ENCODE measurements at places on chromosomes 11 and 22.

GRCh38 chr11:60699284-60699691 is at the start of gene MS4A8:
TSS of gene MS4A8 (plus strand) at chr11:60699612. CDS start at chr11:60700861, 1,249 bp downstream.
- no peak for DNase-seq

DNA sequence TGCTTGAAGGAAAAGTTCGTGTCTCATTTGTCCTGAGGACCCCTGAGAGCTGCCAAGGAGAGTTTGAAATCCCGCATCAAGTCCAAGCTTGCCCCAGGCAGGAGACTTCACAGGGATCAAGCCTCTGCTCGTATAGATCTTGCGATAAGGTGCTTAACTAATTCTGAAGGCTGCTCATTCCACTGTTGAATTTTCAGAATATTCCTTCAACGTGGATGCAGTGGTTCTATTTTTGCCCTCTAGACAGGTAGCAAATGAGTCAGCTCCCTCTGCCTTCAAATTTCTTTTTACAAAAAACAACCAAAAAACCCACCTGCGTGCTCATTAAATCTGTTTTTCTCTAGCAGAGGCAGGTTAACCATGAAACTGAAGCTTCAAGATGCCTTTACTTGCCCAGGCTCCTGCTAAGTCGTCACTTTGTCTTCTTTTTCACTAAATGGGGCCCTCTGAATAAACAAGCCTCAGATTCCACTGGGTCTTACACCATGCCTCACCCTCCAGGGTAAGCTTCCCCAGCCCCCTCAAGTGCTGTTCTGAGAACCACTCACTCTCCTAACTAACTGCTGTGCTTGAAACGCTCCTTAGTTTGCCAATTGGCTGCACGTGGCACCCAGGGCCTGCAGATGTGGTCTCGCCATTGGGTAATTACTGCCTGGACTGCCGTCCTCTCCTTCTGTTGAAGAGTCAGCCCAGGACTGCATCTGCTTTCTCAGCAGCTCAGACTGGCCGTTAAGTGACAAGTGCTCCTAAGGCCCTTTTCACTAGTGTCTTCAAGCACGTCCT is 105.0 kb downstream of the TRPC6 start:
- DNase-seq = no peak

DNA sequence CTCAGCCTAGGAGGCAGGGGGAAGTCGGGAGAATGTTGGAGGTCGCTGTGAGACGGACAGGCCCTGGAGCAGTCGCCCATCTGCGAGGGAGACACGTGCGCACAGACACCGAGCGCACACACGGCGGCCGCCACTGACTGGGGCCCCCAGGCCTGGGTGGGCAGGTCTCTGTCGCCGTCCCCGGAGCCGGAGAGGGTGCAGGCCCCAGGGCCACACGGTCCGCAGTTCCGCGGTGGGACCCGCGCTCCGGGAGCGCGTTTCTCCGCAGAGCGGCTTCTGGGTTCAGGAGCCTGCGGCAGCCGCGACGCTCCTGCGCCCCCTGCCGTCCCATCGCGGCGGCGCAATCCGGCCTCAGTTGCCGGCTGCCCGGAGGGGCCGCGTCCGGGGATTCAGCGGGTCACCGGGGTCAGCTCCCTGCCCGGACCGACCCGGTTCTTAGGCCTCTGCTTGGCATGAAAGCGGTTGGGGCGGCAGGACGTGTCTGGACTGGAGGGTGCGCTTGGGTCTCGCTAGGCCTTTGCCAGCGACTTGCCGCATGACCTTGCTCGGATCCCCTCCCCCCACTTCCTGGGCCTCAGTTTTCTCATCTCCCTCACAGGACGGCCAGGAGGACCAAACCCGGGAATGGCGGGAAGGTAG is 31.2 kb downstream of the PDE2A start:
- peak; percentile 67 for DNase-seq

DNA sequence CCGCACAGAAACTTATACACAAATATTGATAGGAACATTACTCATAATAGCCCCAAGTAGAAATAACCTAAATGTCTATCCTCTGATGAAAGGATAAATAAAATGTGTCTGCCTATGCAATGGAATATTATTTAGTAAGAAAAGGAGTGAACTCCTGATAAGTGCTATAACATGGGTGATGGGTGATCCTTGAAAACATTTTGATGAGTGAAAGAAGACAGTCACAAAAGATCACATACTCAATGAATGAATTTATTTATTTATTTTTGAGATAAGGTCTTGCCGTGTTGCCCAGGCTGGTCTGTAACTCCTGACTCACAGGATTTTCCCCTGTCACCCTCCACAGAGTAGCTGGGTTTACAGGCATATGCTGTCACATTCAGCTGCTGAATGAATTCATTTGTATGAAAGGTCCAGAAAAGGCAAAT is 17.3 kb downstream of the RNF121 start:
- no peak for DNase-seq

DNA sequence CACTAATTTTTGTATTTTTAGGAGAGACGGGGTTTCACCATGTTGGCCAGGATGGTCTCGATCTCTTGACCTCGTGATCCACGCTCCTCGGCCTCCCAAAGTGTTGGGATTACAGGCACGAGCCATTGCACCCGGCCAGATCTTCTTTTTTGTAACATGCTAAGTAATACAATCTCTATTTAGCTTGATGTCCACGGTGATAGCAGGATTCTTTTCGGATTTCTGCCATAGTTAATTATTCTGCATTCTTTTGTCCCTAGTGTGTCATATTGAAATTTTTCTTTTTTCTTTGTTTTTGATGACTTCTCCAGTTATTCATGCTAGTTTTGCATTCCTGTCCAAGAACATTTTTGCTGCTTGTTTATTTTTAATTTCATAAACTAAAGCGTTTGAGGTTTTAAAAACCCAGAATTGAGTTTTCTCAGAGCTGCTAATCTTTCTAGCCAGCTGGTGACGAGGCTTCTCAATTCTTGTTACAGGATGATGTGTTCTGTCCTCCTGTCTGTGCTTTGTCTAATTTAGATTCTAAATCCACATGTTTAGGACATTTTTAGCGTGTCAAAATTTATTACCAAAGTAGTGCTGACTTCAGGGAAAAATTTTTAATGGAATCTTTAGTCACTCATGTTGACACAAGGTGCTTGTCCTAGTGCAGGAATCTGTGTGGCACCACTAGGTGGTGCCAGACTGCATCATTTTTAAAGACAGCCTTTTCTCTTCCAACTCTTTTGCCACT is 21.8 kb downstream of the NF2 start:
- DNase-seq = peak; percentile 27

DNA sequence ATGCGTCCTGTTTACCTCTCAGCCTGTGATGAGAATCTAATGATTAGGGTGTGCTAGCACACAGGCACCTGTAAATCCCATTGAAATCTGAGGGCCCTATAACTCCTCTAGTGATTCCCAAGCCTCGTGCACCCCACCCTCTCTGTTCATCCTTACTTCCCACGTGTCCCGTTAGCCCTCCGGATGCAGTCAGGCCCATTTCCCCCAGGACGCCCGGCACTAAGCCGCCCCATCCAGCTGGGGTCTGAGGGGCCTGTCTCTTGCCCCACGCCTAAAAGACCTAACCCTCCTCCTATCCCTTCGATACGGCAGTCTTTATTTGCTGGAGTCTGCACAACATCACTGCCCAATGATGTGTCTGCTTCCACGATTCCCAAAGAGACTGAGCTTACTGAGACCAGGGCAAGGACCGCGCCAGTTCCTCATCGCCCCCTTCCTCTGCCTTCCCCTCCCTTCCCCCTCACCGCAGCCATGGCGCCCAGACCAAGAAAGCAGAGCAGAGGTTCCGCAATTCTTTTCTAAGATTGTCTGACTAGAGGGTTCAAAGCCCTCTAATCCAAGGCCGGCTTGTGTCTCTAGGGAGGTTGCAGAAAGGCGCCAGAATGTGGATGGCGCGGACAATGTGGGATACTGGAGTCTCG is 1.1 kb upstream of the FADS2 start:
- DNase-seq = no peak

DNA sequence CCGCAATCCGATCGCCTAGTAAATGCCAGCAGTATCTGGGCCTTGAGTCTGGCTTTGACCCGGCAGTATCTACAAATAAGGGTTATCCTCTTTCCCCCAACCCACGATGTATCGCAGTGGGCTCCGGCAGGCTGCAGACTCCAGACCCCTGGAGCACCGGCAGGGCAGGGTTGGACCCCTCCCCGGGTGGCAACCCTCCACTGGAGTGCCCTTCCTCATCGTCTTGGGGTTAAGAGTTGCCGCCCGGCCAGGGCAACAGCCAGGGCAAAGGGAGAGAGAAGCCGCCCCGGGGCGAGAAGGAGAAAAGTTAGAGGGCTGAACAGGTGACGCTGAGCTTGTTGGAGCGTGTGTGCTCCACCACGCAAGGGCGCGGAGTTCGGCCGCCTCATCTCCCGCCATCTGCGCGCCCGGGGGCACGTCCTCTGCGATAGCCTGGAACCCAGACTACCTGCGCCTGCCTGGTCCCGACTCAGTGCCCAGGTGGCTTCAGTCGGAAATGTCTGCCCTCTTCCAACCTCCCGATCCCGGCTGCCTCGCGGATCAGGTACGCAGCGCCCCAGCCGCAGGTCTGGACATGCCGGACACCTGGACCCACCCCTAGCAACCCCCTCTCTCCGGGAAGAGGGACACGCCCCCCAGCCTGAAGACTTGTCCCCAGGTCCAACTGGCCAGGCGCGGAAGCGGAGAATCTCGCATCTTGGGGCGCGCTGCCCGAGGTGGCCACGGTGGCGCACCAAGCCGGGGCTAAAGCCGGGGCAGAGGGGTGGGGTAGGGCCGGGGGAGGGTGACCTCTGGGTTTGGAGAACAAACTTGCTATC is 1.2 kb downstream of the DSCAML1 start:
- DNase-seq = no peak

DNA sequence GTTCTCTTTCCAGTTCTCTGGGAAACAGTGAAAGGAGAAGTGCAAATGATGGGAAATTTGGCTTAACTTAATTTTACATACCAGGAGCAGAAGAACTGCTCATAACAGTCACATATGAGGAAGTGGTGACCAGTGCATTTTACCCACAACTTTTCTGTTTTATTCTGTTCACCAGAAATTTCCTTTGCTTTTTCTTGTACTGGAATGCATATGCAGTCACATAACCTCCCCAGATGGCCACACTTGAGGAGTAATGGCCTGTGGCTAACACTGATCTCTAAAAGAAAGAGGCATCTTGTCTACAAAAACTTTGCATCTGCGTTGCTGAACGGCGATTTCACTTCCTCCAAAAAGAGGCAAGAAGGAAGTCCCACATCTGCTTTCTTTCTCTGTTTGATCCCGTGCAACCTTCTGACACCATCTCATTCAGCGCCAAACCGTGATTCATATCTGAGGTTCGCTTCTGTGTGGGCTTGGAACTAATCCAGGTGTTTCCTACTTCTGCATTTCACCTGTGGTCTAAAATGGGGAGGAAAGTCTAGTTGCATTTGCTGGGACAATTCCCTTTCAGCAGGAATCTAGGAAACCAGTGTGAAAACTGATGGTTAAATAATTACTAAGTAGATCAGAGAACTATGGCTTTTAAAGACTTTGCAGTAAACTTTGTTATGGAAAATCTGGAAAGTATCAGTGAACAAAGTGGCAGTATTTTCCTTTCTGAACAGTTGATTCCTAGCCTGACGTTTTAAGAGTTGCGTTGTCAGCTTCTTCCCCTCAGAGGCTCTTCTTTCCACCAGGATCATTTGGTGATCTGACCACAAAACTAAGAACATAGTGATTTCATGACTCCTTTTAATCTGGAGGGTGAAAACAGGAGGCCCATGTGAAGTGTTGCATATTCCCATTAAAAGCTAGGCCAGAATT is 4.2 kb upstream of the MPEG1 start:
- peak; percentile 8 for DNase-seq

DNA sequence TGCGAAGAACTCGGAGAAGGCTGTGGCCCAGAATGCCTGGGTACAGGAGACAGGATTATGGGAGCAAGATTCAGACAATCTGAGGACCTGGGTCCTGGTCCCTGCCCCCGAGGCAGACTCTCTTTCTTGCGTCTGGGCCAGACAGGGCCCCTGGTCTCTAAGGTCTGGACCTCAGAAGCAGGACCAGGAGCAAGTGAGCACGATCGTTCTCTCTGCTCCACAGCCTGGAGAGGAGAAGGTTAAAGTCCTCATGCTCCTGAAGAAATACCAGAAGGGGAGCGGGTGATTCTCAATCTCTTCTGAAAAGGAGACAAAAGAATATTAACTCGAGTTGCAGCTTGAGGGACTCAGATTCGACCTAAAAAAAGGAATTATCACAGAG is 349.9 kb downstream of the CADM1 start:
- DNase-seq = no peak

DNA sequence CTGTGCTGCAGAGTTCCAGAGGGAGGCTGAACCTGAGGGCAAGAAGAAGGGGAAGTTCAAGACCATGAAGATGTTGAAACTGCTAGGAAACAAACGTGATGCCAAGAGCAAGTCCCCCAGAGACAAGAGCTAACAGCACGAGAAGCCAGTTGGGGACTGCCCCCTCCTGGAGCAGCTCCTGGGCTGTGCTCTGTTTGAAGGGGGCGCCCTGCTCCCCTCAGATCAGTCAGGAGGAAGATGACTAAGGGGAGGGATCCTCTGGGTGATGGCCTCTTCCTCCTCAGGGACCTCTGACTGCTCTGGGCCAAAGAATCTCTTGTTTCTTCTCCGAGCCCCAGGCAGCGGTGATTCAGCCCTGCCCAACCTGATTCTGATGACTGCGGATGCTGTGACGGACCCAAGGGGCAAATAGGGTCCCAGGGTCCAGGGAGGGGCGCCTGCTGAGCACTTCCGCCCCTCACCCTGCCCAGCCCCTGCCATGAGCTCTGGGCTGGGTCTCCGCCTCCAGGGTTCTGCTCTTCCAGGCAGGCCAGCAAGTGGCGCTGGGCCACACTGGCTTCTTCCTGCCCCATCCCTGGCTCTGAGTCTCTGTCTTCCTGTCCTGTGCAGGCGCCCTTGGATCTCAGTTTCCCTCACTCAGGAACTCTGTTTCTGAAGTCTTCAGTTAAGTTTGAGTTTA is 12.6 kb downstream of the C22orf23 start:
- DNase-seq = no peak

DNA sequence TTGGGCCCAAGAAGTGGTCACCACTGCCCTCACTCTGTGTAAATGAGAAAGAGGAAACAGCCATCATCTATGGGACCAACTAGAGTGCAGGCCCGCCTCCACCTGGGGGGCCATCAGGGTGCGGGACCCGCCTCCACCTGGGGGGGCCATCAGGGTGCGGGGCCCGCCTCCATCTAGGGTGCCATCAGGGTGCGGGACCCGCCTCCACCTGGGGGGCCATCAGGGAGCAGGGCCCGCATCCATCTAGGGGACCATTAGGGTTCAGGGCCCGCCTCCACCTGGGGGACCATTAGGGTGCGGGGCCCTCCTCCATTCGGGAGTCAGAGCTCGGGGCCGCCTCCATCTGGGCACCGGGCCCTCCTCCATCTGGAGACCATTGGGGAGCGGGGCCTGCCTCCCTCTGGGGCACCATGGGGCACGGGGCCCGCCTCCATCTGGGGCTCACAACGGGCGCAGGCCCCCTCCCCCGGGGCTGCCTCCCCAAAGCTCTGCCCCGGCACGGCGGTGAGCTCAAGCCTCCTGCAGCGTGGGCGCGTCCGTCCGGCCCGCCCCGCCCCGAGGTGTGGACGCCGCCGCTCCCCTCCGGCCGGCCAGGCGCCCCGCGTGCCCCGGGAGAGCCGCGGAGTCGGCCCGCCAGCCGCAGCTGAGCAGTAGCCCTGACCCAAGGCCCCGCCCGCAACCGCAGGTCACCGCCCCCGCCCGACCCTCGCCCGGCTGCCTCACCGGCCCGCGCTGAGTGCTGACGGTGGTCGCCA is 512 bp downstream of the TOLLIP start:
- no peak for DNase-seq

Measured in activated T-cell treated with anti-CD3 and anti-CD28 coated beads, Interleukin-2, amount 50 U/mL, for 72 hours (primary cell).